ENCODE measurements at places on chromosomes 4 and X.

DNA sequence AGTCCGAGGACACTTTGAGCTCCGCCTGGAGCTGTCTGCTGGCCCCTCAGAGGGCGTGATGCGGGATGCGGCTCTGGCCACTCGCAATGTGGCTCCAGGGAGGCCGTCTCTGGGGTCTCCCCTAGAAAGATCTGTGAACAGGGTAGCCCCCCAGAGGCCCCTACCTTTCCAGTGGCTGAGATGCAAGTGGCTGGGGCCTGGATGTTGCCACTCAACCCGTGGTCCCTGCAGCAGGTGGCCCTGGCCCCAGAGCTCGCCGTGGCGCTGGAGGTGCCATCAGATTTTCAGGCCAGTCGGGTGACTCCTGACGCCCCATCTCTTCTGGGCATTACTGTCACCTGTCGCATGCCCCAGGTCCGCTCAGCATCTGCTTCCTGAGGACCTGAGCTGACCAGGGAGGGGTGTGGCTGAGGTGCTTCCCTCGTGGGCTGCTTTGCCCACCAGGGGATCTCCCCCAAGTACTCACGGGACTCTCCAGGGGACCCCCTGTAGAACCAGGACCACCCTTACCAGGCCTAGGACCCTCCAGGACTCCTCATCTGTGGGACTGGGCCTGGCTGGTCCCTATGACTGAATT lies 102.1 kb upstream of the LRPAP1 start:
- no peak for DNase-seq

DNA sequence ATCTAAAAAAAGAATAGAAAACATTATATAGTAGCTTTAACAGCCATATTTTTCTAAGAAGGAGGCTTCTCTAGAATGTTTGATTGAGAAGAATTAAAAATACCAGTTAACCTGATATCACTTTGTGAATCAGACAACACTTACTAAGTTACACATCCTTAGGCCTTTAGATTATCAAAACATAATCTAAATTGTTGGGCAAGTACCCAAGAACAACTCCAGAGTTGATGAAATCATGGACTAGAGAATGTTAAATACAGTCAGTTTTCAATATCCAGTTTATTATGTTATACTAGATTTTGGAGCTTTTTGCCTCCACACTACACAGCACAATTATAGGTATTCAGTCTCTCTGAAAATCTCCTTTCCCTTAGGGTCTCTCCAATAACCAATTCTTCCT lies 39.6 kb downstream of the ARL13A start:
- no peak for DNase-seq

DNA sequence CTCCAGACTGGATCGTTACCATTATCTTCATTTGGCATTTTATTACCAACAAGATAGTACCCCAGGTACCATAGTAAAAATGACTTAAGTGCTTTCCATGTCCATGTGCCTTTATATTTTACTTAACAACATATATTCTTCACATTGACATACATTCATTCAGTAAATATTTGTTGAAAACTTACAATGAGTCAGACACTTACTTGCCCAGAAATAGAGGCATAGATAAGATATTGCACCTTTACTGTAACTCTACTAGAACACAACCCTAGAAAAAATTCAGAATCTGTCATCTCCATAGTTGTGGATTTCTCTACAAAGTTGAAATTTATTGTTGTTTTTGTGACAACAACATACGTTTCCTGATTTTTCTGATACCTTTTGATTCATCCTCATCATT lies 640.6 kb downstream of the RPA4 start:
- DNase-seq = no peak

- DNase-seq = no peak
These were observed 63.1 kb downstream of the RTL3 start for GRCh38 chrX:78595901-78596502.

- DNase-seq = no peak
These were observed 12.2 kb downstream of the TADA2B start for GRCh38 chr4:7055111-7055989.

GRCh38 chrX:153925387-153925738 lies 701 bp downstream of the ARHGAP4 start:
- DNase-seq = no peak

All from urinary bladder (tissue), 4 donors.